Urinary bladder (tissue), 4 donors: ENCODE measurements at places on chromosomes 11 and 22.

GRCh38 chr11:134745456-134745855 lies 333.4 kb upstream of the B3GAT1 start:
- DNase-seq = no peak

DNA sequence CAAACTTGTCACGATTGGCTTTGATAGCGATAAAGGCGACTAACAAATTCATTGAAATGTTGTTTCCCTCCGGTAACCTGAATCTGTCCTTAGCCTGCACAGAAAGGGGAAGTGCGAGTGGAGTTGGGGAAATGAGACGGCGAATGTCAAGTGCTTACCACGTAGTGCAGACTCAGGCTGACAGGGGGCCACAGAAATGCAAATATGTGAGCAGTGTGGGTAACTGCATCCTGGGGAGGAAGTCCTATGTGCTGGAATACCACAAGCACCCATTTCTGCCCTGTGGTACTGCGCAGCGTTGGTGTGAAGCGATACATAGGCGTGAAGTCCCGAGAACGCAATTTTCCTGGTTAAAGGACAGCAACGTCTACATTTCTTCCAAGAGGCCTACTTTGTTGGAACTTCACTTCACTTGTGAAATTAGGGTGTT lies 869 bp upstream of the EIF4ENIF1 start:
- DNase-seq = peak; percentile 25

- DNase-seq = no peak
Measured at GRCh38 chr11:117459979-117460300, 132.3 kb downstream of the CEP164 start.

DNA sequence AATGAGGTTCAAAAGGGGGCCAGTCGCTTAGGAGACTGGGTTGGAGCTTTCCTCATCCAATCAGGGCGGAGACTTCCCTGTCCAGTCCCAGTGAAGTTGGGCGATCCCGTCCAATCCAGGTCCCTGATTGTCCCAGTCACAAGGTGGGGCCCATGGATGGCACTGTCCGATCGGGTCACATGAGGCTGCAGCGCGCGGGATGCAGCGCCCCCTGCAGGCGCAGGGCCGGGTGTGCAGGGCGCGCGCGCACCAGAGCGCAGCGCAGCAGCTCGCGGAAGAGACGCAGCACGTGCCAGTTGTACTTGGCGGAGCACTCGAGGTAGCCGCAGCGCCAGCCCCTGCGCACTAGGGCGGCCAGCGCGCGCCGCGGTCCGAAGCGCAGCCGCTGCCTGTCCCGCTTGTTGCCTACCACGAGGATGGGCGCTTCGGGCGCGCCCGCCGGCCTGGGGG lies 2.3 kb downstream of the RASL10A start:
- no peak for DNase-seq

- no peak for DNase-seq
Measured at GRCh38 chr11:45157247-45158209, 11.1 kb downstream of the PRDM11 start.

GRCh38 chr22:49663311-49663711 lies 164.4 kb downstream of the BRD1 start:
- no peak for DNase-seq

- no peak for DNase-seq
Measured at GRCh38 chr11:100929377-100929776, 200.2 kb downstream of the PGR start.

DNA sequence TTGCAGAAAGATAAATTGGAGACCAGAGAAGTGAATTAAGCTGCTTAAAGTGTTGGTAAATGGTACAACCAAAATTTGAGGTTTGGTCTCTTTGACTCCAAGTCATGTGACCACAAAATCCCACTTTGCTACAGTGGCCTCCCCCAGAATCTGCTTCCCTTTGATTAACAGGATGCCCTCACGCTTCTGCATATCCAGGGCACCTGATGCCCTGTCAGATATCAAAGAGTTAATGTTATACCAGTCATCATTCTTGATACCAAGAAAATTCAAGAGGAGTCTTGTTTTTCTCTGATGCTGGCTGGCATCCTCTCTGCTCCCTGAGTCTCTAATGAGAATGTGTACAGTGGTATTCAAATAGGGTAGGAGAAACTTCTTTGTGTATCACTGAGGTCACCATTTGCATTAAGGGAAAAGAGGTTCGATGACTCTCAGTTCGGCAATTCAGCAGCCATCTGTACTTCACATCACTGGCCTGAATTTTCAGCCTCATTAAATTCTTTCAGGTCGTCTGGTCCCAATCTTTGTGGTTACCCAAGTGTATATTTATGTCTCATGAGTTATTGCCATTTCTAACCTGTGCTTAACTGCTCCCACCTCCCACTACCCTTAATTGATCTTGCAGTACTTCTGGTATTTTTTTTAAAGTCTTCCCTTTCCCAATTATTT lies 73.9 kb downstream of the BDNF start:
- DNase-seq = no peak

GRCh38 chr11:102007567-102008437 lies 39.4 kb upstream of the CFAP300 start:
- DNase-seq = peak; percentile 46

- DNase-seq = no peak
Measured at GRCh38 chr11:130909650-130910049, 6.6 kb downstream of the SNX19 start.

GRCh38 chr11:113567867-113568544 lies 92.8 kb upstream of the DRD2 start:
- DNase-seq = no peak

- DNase-seq = no peak
Measured at GRCh38 chr11:119340335-119341221, at the start of gene C1QTNF5. TSS of gene C1QTNF5 (minus strand) at chr11:119340883. CDS start at chr11:119340397, 486 bp downstream.

DNA sequence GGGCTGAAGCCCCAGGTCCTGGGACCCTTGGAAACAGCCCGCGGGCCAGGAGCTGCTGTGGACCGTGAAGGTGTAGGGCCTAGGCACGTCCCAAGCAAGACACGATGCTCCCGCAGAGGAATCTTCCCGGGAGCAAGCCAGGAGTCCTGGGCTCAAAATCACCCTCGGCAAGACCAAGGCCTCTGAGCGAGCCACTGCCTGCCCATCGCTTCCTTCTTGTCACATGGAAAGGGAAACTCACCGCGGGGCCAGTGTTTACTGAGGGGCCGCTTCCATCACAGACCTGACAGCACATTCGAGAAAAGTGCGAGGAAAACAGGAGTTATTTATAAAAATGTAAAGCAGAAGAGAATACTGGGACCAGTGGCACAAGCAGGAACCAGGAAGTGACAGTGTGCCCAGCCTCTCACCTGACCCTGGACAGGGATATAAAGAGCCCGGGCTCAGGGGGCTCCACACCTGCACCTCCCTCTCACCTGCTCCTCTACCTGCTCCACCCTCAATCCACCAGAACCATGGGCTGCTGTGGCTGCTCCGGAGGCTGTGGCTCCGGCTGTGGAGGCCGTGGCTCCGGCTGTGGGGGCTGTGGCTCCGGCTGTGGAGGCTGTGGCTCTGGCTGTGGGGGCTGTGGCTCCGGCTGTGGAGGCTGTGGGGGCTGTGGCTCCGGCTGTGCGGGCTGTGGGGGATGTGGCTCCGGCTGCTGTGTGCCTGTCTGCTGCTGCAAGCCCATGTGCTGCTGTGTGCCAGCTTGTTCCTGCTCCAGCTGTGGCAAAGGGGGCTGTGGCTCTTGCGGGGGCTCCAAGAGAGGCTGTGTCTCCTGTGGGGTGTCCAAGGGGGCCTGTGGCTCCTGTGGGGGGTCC lies at the start of gene KRTAP5-5:
TSS of gene KRTAP5-5 (plus strand) at position 450 of the 860 bp plus-strand sequence. CDS start at position 516, 66 bp downstream.
- no peak for DNase-seq

GRCh38 chr11:21250196-21250595 lies 580.8 kb downstream of the NELL1 start:
- no peak for DNase-seq

- DNase-seq = no peak
Measured at GRCh38 chr22:33894515-33894914, 25.8 kb downstream of the LARGE1 start.

DNA sequence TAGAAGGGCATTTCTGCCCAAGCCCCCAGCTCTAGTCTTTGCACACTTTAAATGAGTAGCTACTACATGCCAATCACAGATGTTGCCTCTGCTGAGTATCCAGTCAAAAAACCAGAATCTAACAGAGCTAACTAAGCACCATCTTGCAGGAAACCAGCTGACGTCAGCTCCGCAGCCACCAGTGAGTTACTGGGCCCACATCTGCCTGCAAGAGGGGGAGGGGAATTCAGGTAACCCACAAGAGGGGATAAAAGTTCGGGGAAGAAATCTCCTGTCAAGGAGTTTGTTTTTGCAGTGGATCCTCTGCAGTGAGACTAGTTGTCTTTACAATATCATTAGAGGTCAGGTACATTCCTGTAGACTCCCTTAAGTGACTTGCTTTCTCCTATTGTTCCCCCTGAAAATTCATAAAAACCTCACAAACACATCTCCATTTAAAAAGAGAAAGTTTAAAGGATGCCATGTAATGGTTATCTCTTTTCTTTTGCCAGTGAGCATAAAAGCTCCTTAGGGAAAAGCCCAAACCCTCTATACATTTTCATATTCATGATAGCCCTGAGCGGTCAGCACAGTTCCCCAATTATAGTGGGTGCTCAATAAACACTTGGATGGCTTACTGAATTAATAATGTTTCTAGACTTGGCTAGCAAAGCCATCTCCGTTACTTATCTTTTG lies 9.3 kb downstream of the CD44 start:
- DNase-seq = no peak
